ENCODE measurements at places on chromosomes 3 and 15. TPM values are rescaled to one million over a fixed set of nuclear protein-coding genes. Genes with fewer than 3 reads are reported as not detected.

STRA6 gene
- 71.8 TPM for total RNA-seq

RASL12 gene
- total RNA-seq: 0.18 TPM

ABHD17C gene
- 25.7 TPM for total RNA-seq

ETFA gene
- total RNA-seq: 244 TPM

EBLN2 gene
- total RNA-seq: 0.38 TPM

ITIH1 gene
- total RNA-seq: not detected

GMPPB gene
- 18.0 TPM for total RNA-seq

P2RY13 gene
- total RNA-seq: not detected

RGMA gene
- total RNA-seq: 0.49 TPM

RBP2 gene
- total RNA-seq: not detected

ITIH3 gene
- total RNA-seq: 0.15 TPM

MME gene
- 0.12 TPM for total RNA-seq

C2CD4B gene
- 0.37 TPM for total RNA-seq

NEK10 gene
- total RNA-seq: 0.66 TPM

SPINK8 gene
- total RNA-seq: not detected

MUC13 gene
- 7.0 TPM for total RNA-seq

CLRN1 gene
- not detected for total RNA-seq

CKMT1A gene
- total RNA-seq: 3.3 TPM

KY gene
- 0.09 TPM for total RNA-seq

ROPN1 gene
- not detected for total RNA-seq

CCR9 gene
- total RNA-seq: not detected

SIDT1 gene
- total RNA-seq: 0.32 TPM

LIPH gene
- total RNA-seq: 4.3 TPM

BCHE gene
- 1.1 TPM for total RNA-seq

PDZRN3 gene
- not detected for total RNA-seq

PEX5L gene
- not detected for total RNA-seq

CPN2 gene
- total RNA-seq: not detected

ZNF662 gene
- not detected for total RNA-seq

PIGB gene
- total RNA-seq: 12.7 TPM

ELL3 gene
- total RNA-seq: 1.7 TPM

COL8A1 gene
- total RNA-seq: not detected

NECTIN3 gene
- 23.2 TPM for total RNA-seq

RETNLB gene
- not detected for total RNA-seq

GPR27 gene
- 3.3 TPM for total RNA-seq

CELF6 gene
- total RNA-seq: 0.23 TPM

PATL2 gene
- 0.14 TPM for total RNA-seq

FMN1 gene
- total RNA-seq: 0.46 TPM

APPL1 gene
- 15.9 TPM for total RNA-seq

COL6A5 gene
- not detected for total RNA-seq

CAND2 gene
- 0.37 TPM for total RNA-seq

SLC24A5 gene
- not detected for total RNA-seq

PLA2G4E gene
- not detected for total RNA-seq
